ENCODE measurements at places on chromosomes 2 and 18.
A peak's percentile ranks its signal among the peaks of the same experiment; 100 is the strongest.

DNA sequence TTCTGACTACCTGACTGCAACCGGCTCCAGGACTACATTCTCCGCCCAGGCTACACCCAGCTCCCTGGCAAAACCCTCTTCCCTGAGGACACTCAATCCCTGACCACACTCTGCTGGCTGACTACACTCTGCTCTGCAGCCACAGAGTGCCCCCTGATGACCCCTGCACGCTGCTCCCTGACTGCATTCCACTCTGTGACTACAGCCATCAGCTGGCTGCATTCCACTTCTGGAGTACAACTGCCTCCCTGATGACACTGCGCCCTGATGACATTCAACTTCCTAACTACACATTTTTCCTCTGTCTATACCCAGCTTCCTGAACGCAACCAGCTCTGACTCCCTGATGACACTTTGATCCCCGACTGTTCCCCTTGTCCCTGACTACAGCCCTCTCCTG is 71.3 kb upstream of the NRXN1 start:
- no peak for DNase-seq

DNA sequence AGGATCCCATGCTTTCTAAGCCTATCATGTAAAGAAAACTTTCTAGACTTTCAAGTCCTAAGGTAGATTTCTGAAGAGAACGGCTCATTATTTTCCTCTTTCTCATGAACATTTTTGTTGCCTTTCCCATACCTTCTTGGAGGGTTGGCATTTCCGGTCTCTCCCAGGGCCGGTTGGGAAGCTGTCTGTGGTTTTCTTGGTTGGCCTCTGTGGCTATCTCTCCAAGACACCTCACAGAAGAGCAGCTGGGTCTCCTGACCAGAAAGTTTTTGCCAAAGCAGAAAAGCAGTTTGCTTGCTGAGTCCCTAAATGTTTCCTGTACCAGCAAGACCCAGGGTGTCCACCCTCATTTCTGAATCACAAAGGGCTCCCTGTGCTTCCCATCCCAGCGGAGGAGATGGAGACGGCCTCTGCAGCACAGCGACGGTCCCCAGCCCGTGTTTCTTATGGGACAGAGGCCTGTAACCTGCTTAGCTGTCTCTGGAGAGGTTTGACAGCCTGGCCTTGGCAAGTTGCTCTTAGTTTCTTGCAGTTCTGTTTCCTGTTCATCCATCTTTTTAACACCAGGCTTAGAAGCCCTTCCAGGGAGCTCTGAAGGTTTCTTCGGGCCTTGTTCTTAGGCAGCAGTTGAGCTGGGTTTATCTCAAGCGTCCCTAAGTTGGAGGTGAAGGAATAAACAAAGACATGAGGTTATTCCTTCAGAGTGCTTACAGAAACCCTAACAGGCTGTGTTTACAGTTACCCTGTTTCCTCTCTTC is 39.8 kb downstream of the GREB1 start:
- DNase-seq: no peak

GRCh38 chr18:43539862-43540261 is 262.6 kb upstream of the SYT4 start:
- no peak for DNase-seq

DNA sequence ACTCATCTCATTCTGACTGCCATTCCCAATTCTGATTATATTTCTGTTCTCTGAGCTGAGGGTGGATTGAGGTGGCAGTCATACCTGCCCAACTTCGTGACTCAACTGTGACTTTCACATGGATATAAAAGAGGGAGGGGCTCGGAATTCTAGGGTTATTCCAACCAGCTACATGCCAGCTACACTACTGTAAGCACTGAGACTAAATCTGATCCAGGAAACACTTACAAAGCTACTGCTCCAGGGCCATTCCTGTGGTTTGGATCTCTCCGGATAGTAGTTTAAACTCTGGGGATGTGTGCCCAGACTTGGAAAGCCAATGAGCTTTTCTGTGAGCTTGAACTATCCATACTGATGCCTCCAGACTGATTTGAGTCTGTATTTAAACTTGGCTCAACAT is 7.9 kb downstream of the MAP2 start:
- no peak for DNase-seq

GRCh38 chr18:36744261-36744876 is 84.4 kb downstream of the TPGS2 start:
- no peak for DNase-seq

GRCh38 chr18:64115881-64116280 is 33.0 kb downstream of the LINC00305 start:
- DNase-seq: no peak

DNA sequence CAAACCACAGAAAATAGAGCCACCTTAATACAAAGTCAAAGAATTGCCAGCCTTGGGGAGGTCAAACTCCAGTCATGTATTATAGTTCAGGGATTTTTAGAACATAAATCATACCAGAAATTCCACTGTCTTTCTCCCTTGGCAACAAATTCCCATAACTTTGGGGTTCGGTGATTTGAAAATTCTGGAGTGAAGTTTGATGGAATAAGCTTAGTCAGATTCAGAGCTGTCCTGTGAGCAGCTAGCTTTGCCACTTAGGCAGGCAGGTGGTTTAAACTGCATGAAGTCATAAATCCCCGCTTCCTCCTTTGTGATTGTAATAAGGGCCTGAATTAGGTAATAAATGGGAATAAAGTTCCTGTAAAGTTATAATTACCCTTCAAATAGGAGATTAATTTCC is 457.0 kb upstream of the HNMT start:
- no peak for DNase-seq

DNA sequence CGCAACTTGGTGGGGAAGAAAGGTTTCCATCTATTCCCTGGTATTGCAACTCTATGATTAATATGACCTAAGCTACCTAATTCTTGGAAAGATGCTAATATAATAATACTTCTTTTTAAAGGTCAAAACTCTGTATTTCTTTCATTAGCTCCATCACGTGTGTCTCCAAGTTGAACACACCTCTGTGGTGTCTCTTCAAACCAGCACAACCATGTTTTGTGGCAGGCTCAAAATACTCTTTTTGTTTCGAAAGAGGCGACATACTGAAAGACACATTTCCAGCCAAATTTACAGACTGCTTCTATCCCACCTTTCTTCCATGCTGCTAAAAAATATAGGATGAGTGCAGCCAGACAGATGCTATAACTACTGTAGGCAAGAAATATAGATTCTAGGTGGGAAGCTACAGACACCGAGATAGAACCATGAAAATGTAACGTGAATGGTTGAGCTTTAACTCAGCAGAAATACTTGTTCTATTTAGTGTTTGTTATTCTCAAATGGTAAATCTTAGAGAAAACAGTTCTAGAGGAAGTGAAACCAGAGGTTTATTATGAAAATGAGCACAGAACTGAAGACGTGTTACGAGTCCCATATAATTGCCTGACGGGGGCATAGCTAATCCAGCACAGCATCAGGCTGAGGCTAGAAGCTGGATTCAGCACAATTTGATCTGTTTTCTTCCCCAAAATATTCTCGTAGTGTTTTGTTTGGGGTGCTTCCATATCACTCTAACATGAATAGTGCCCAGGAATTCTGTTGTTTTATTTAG is 991.5 kb upstream of the FANCL start:
- DNase-seq: no peak

- no peak for DNase-seq
These were observed 82.1 kb upstream of the REV1 start for GRCh38 chr2:99571954-99572353.

GRCh38 chr2:180949896-180950295 is 30.5 kb upstream of the UBE2E3 start:
- DNase-seq: no peak

- no peak for DNase-seq
These were observed 59.5 kb downstream of the ATAD2B start for GRCh38 chr2:23867449-23867848.

DNA sequence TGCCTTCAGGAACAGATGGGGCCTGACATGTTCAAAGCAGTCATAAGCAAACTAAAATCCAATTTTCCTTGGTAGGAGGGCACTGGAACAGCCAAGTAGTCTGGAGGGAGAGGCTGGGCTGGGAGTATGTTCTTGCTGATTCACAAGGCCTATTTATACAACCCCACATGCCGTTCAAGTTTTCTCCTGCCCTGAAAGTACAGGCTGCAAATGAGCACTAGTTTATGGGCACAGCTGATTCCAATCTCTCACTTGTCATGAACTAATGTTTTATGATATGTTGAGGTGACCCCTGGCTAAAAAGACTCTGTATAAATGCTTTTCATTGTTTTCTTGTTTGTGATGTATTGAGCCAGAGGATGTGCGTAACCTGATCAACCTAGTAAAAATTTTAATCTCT is 183.4 kb upstream of the SRD5A2 start:
- no peak for DNase-seq

DNA sequence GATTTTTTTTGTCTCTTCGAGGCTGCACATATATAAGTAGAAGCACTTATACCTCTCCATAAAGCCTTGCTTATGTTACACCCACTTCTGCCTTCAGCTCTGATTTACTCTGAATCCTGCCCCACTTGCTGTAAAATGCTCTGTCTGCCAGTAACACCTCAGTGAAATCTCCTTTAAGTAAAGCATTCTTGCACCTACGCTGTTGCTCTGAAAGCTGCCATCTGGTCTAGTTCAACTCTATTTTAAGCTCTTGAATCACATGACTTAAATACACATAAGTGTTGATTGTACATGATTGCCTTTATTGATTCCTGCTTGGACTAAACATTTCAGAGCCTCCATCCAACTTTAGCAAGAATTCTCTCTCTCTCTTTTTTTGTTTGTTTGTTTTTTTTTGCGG is 609.0 kb upstream of the CELF4 start:
- no peak for DNase-seq

- no peak for DNase-seq
These were observed 25.0 kb downstream of the PTPN2 start for GRCh38 chr18:12858991-12859390.

- no peak for DNase-seq
These were observed 70.3 kb downstream of the ASXL2 start for GRCh38 chr2:25808006-25808383.

GRCh38 chr2:54984476-54984875 is 65.8 kb downstream of the RTN4 start:
- DNase-seq: no peak

- no peak for DNase-seq
These were observed 99.1 kb upstream of the ARHGAP15 start for GRCh38 chr2:143030127-143030526.

DNA sequence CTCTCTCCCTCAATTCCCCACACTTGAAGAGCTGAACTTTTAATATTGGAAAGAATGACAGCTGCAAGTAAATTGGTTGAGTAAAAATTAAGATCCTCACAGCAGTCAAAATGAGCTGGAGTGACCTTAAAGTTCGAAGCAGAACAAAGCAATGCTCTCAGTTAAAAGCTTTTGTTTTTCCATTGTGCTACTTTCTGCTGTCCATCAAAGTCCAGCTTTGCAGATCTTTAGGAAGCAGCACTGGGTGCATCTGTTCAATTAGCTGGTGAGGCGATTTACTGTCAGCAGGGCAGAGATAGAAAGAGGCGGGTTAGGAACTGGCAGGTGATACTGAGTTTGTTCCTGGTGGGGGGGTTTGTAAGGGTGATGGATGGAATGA is 834.8 kb downstream of the CPS1 start:
- DNase-seq: peak; percentile 20

DNA sequence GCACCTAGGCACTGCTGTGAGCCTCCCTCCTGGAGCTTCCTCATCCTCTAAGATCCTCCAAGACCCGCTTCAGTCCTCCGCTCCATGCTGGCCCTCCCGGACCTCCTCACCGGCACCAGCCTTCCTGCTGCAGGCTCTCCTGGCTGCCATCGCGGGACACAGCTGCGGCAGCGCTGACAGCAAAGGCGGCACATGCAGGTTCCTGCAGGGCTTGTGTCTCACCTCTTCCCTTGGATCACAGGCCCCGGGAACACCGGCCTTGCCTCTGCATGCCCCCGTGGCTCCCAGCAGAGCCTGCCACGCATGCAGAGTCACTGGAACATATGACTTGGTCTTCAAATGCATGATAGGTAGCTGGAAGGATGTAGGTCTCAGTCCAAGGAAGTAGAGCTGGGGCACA is 67.2 kb downstream of the PTGR3 start:
- DNase-seq: no peak
